ENCODE measurements at places on chromosomes 1 and 21.

DNA sequence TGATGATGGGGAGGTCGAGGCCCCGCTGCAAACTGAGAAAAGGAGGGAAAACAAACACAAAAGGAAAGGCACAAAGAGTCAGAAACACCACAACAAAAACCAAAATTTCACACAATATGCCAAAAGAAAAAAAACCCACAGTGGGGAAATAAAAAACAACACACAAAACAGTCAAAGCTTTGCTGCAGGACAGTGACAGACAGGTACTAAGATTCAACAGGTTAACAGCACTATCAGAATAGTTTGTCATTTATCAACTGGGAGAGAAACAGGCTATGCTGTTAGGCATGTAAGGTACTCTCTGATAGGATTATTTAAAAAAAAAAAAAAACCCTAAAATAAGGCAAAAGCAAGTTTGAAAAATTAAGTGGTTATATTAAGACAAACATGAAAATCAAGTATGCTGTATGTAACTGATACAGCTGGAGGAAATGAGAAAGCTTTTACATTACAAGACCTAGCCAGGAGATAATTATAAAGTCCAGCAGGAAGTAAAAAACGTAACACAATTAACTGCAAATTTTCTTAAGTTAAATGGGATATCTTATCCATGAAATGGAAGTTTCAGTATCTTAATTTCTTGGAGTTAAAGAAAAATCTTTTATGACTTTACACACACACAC, 179.0 kb downstream of the EIF4G3 start:
- no peak for DNase-seq

DNA sequence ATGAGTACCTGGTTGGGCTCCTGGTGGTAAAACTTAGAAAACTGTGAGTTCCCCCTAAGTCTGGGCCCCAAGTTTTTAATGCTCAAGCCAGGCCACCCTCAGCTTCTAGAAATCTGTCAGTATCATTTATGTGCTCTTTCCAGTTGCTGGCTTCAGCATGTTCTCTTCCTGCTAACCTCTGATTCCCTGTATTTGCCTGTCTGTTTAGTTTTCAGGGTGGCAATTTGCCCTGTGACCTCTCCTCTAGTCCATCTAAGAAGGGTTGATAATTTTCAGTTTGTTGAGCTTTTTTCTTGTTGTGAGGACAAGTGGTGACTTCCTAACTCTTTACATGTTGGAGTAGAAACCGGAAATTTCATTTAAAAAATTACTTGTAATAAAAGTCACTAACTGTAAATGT, 16.0 kb upstream of the S100A10 start:
- DNase-seq = no peak

GRCh38 chr1:228977307-228977706, 242.0 kb downstream of the RHOU start:
- DNase-seq = no peak

DNA sequence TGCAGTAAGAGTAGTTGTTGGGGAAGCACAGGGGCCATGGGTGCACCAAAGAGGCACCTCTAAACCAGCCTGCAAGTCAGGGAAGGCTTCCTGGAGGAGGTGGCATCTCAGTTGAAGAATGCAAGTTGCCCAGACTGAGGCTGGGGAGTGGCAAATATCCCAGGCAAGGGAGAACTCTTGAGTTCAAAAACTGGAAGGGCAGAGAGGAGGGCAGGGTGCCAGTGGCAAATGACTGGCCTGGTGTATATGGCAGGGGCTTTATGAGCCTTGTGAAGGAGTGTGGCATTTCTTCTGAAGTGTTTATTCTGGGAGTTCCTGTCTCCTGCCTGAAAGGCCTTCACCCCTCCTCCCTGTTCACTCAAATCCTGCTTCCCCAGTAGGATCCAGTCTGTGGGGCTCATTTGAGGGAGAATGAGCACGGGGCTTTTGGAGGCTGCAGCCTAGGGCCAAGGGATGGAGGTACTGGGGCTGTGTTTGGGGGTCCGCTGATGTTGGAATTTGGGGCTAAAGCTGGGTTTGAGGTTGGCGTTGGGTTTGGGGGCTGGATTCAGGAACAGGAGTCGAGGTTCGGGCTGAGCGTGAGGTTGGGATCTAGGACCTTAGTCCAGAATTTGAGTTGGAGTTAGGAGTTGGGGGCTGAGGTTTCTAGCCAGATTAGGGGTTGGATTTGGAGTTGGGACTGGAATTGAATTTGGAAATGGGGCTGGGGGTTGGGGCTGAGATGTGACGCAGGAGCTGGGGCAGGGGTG, at the start of gene TMEM125:
Gene TMEM125, plus strand, starts transcription at position 357 of the 749 bp plus-strand sequence. CDS start 2,740 bp downstream, outside the sequence.
- no peak for DNase-seq

- no peak for DNase-seq
Measured at GRCh38 chr1:217734973-217735372, 103.8 kb downstream of the SPATA17 start.

DNA sequence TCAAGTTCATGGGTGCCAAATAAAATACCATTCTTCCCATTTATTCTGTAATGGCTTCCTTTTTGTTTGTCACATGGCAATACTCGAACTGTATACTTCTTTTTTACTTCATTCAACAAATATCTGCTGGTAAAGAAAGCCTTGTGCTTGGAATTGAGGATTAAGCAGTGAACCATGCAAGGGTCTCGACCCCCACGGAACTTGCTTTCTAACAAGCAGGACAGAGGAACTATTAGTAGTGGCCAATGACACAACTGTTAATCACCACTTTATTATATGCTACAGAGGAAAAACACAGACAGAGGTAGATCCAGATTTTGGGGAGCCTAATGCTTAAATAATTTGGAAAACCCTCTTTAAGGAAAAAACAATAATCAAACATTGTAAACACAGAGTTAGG, 542.2 kb downstream of the DPYD start:
- no peak for DNase-seq

GRCh38 chr1:182709855-182710254, 25.5 kb upstream of the RGS8 start:
- no peak for DNase-seq

GRCh38 chr1:84208935-84209334, 64.9 kb downstream of the PRKACB start:
- no peak for DNase-seq

DNA sequence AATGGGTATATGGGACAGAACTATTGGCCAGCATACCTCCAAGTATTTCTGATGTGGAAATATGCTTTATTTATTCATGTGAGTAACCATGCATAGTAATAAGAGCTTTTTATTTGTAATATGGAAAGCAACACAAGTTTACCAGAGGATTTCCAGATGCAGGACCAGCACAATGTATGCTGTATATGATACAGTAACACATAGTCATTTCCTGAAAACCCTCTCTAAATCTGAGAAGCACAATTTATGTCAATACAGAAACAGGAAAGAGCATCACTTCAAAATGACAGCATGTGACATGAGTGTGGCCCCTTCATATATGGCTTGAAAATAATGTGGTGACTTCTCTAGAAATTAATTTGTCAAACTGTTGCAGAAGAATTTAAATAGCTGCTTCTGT, 1134.7 kb upstream of the ADGRL2 start:
- no peak for DNase-seq

DNA sequence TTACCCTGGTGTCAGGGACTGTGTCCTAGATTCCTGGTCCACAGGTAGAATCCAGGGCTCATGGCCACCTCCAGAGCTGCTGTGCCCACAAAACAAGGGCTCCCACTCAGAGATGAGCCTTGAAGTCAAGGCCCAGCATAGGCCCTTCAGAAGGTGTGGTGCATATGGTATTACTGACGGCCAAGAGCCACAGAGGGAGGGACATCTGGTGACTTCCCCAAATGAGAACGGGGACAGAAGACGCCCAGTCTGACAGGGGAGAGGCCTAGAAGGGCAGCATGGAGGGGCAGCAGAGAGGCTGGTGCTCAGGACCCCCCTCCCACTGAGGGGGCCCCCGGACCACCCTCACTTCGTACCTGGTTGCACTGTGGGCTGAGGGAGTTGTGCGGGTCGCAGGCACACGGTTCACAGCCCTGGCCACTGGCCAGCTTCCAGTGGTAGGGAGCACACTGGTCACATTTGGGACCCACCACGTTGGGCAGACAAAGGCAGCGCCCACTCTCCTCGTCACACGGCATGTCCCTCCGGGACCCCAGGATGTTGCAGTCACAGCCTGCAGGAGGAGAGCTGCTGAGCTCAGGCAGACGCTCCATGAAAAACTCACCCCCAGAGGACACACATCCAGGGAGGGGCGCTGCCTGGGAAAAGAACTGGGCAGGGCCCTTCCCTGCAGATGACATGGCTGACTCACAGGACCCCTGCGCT, 25.0 kb downstream of the LAMB3 start:
- DNase-seq = no peak

- DNase-seq = no peak
Measured at GRCh38 chr1:188904201-188904600, 1573.5 kb downstream of the BRINP3 start.

- no peak for DNase-seq
Measured at GRCh38 chr1:185291652-185292051, 25.4 kb downstream of the IVNS1ABP start.

- no peak for DNase-seq
Measured at GRCh38 chr1:33902486-33903209, 38.8 kb downstream of the HMGB4 start.

GRCh38 chr1:245788269-245788668, 633.5 kb downstream of the KIF26B start:
- DNase-seq = peak; percentile 94

DNA sequence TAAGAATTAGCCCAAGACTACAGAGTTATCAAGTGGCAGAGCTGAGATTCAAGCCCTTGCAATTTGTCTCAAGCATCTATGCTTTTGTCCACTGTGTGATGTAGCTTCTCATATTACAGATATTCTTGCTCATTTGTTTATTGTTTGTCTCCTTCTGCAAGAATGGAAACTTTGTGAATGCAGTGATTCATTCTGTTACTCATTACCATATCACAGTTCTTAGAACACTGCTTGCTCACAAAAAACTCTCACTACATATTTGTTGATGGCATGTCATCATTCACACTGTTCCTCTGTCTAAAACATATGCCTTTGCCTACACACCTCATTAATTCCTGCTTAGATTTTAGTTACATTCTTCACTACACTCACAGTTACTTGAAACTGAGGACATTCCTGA, 1198.9 kb downstream of the PLA2G4A start:
- DNase-seq = peak; percentile 56

- no peak for DNase-seq
Measured at GRCh38 chr1:210251680-210252490, 19.3 kb downstream of the SERTAD4 start.

GRCh38 chr21:39348040-39348354, 891 bp downstream of the HMGN1 start:
- no peak for DNase-seq

DNA sequence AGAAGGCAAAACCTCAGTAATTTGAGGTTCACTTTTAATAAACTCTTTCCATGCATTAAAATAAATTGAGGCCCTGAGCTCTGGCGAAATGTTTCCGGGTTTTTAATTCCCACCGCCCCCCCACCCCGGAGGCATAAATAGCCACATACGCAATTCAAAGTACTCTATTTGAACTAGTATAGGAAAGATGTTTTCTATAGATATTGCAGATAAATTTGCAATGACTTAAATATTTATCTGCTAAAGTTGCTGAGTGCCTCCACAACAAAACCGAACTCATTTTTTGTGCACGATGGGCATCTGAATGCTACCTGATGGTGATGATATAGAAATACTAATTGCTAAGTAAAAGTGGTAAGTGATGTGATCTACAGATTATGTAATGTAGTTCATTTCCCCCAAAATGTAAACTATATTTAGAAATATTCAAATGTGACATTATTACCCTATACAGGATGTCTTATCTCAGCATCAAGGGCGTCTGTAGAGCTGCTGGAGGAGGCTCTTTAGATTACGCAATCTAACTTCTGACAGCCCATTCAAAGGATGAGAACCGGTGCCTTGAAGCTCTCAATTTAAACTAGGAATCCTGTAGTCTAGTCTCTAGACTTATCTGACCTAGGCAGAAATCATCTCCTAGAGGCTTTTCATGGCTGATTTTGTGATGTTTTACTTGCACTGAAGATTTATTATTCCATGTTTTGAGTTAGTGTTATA, 8.5 kb downstream of the IRF2BP2 start:
- peak; percentile 60 for DNase-seq
